Calu3 (cell line): ENCODE measurements at places on chromosomes 5 and 9.

DNA sequence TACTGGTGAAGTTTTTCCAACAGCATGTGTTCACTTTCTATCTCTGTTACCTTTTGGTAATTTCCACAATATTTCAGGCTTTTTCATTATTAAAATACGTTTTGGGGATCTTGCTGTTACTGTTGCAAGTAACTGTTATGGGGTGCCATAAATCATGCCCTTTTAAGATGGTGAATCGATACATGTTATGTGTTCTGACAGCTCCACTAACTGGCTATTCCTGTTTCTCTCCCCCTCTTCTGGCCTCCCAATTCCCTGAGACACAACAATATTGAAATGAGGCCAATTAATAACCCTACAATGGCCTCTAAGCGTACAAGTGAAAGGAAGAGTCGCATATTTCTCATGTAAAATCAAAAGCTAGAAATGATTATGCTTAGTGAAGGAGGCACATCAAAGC is 13.1 kb upstream of the MSH3 start:
- peaks cover 23% of the 10 kb centered on the region for H3K4me1 ChIP-seq
- DNase-seq, result no peak
- H3K4me3 ChIP-seq, result no peak overlapping the region
- H3K36me3 ChIP-seq, result peaks cover 21% of the 10 kb centered on the region
- H3K27ac ChIP-seq, result no peak overlapping the region

DNA sequence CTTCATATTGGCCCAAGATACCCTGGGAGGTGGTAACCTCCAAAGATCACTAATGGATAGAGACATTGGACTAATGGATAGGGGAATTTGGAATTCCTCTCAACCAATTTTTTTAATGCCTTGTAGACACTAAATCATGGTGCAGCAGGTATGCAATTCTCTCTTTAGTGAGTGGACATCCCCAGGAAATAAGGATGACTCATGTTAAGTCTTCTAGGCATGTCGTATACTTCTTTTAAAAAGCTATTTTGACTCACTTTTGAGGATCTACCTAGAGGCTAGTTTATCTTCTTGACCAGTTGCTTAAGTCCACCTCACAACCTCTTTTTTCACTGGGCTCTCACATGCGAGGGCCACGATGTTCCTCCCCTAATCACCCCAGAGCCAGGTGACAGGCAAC is 211.6 kb upstream of the CDH12 start:
- no peak overlapping the region for H3K4me3 ChIP-seq
- H3K4me1 ChIP-seq, result no peaks in the 10 kb centered on the region
- H3K27ac ChIP-seq, result no peak overlapping the region
- no peaks in the 10 kb centered on the region for H3K27me3 ChIP-seq
- DNase-seq, result no peak

GRCh38 chr9:134590240-134591081 is 51.1 kb upstream of the COL5A1 start:
- peaks cover 14% of the 10 kb centered on the region for H3K27me3 ChIP-seq
- H3K4me1 ChIP-seq, result no peaks in the 10 kb centered on the region
- no peaks in the 10 kb centered on the region for H3K36me3 ChIP-seq
- no peak for DNase-seq

DNA sequence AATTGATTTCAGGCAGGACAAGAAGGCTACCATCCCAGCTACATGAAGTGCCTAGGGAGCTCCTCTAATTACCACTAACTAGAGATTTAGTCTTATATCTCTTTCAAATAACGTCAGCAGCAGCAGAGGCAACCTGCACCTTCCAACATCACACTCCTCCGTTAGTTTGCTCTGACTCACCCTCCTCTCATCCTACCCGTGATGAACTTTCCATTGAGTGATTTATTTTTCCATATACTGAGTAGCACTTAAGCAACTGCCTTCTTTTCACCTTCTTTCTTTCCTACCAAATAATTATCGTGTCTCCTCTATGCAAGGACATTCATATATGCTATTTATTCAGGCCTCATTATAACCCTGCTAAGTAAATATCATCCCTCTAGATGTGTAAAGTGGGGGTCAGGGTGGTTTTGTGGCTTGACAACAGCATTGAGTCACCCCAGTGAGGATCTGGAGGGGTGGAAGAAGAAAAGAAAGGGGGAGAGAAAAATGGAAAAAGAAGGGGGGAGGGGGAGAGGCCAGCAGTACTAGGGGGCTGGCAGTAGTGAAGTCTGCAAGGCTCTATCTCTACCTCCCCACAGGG is 64.6 kb upstream of the CAST start:
- DNase-seq, result no peak
- H3K27ac ChIP-seq, result no peak overlapping the region
- H3K4me3 ChIP-seq, result no peak overlapping the region
- H3K27me3 ChIP-seq, result peaks cover 14% of the 10 kb centered on the region

DNA sequence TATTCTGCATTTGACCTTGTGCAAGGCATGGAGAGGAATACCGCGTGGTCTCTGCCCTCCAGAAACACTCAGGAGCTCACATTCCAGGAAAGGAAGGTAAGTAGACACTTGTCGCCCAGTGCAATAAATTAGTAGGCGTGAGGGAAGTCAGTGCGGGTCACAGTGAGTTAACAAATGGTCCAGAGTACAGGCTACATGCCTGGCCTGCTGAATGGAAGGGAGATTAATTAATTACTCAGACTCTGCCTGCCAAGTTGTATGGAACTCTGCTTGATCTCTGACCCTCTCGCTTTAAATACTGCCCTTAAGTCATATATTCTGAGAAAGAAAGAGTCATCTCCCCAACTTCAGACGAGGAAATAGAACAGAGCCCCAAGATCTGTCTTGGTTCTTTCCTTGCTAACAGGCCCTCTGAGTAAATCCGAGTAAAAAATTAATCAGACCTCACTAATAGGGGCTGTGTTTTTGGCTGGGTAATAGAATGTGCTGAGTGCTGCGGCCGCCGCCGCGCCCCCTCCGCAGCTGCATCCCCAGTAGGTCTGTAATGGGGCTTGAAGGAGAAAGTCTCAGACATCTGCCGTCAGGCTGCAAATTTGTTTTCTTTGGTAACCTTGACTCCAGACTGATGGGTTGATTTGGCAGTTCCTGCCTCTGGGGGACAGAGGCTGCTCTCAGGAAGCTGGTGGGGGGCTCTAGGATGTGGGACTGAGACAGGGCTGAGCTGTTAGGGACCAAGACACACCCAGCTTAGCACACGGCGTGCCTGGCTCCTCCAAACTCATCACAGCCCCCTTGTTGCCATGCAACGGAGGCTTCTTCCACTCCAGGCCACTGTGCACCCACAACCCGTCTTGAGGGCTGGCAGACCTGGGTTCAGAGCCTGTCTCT is 144.4 kb downstream of the NSG2 start:
- no peak overlapping the region for H3K27ac ChIP-seq
- no peaks in the 10 kb centered on the region for H3K36me3 ChIP-seq
- no peaks in the 10 kb centered on the region for H3K4me1 ChIP-seq
- DNase-seq, result no peak

GRCh38 chr5:112681481-112681908 is 56.2 kb upstream of the APC start:
- no peak overlapping the region for H3K4me3 ChIP-seq
- H3K36me3 ChIP-seq, result no peaks in the 10 kb centered on the region
- H3K4me1 ChIP-seq, result no peaks in the 10 kb centered on the region
- H3K27me3 ChIP-seq, result peaks cover 50% of the 10 kb centered on the region
- no peak for DNase-seq

DNA sequence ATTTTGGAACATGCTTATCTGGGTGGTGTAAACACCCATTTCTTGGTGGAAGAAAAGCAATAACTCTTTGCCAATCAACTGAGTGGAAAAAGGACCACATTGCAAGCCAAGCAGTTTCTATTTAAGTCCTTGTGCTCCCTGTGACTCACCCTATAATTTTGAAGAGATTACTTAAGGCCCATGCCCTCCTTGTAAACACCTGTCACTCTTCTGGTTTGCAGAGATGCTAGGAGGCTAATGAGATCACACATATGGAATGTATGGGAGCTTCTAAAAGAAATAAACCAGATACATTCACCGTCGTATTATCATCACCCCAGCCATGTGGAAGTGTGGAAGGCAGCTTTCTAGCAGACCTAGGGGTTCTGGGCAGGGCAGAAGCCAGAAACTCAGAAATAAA is 337.1 kb downstream of the GADD45G start:
- DNase-seq, result no peak
- H3K4me3 ChIP-seq, result no peak overlapping the region
- no peak overlapping the region for H3K27ac ChIP-seq

- no peak overlapping the region for H3K27ac ChIP-seq
- no peaks in the 10 kb centered on the region for H3K27me3 ChIP-seq
- H3K4me1 ChIP-seq, result no peaks in the 10 kb centered on the region
- no peak overlapping the region for H3K4me3 ChIP-seq
- peaks cover 5% of the 10 kb centered on the region for H3K36me3 ChIP-seq
These were observed 39.6 kb upstream of the SAP30L start for GRCh38 chr5:154406231-154406630.

DNA sequence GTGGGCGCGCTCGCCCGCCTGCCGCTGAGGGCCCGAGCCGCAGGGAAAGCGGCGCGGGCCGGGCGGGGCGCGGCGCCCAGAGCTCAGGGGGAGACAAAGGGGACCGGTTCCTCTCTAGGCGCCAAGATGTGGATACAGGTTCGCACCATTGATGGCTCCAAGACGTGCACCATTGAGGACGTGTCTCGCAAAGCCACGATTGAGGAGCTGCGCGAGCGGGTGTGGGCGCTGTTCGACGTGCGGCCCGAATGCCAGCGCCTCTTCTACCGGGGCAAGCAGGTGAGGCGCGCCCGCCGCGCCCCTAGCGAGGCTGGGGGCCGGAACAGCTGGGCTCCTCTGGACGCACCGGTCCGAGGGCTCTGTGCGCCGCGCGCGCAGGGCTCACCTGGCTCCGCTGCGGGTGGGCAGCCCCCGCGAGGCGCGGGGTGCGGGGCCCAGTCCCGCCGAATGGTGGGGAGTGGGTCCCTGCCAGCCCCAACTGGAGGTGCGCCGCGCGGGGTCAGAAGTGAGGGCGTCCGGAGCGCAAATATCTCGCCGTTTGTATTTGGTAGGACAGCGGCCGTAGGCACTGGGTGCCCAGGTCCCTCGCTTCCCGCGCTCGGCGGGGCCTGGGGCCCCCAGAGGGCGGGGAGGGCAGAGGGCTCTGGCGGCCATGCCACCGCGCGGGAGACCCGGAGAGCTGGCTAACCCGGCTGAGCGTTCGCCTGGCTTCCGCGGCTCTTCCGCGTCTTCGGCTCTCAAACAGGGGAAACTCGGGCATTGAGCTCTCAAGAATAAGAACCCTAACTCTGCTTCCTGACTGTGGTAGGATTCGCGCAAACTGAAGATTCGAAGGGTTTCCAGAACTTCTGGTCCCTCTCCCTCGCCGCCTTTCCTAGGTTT is 607 bp downstream of the UHRF2 start:
- H3K4me1 ChIP-seq, result peaks cover 9% of the 10 kb centered on the region
- peaks cover 8% of the 10 kb centered on the region for H3K27me3 ChIP-seq
- peak overlapping the region; percentile 30 for H3K27ac ChIP-seq

GRCh38 chr5:88288528-88289197 is 20.0 kb upstream of the TMEM161B start:
- no peak for DNase-seq
- no peaks in the 10 kb centered on the region for H3K4me1 ChIP-seq
- H3K27me3 ChIP-seq, result no peaks in the 10 kb centered on the region

- no peak for DNase-seq
- H3K27ac ChIP-seq, result no peak overlapping the region
- H3K4me1 ChIP-seq, result peaks cover 10% of the 10 kb centered on the region
These were observed 1.5 kb upstream of the TRAF1 start for GRCh38 chr9:120928015-120928482.

DNA sequence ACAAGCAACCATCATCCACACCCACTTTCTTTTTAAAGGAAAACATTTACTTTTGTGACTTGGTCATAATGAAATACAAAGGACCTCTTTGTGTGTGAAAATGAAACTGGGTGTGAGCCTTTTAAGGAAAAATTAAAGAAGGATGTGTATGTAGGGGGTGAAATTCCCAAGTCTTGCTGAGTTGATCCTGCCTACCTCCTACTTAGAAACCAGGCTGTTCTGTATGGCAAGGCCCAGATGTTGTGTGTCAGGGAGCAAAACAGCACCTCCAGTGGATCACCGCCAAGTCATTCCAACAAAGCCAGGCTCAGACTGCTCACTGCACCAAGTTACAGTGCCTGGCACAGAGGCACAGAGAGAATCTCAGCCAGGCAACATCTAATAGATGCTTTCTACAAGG is 198.5 kb upstream of the FBN2 start:
- H3K4me1 ChIP-seq, result peaks cover 14% of the 10 kb centered on the region
- peak overlapping the region; percentile 77 for H3K27ac ChIP-seq
- H3K36me3 ChIP-seq, result no peaks in the 10 kb centered on the region
- H3K27me3 ChIP-seq, result no peaks in the 10 kb centered on the region
- no peak overlapping the region for H3K4me3 ChIP-seq

DNA sequence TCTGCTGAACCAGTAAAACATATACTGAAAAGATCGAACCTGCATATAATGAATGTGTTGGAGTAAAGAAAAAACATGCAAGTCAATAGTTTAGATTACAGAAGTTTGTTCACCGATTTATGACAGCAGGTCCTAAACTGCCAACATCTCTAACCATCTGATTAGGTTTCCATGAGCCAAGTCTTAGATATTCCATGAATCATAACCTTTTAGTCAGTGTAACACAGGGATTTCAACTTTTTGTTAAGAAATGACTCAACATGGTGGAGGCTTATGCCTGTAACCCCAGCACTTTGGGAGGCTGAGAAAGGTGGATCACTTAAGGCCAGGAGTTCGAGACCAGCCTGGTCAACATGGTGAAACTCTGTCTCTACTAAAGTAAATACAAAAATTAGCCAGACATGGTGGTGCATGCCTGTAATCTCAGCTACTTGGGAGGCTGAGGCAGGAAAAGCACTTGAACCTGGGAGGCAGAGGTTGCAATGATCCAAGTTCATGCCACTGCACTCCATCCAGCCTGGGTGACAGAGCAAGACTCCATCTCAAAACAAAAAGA is 38.7 kb downstream of the APC start:
- no peaks in the 10 kb centered on the region for H3K27me3 ChIP-seq
- H3K4me1 ChIP-seq, result no peaks in the 10 kb centered on the region
- no peaks in the 10 kb centered on the region for H3K36me3 ChIP-seq
- H3K4me3 ChIP-seq, result no peak overlapping the region
- DNase-seq, result no peak

GRCh38 chr9:120663380-120663779 is 50.9 kb downstream of the MEGF9 start:
- no peak for DNase-seq
- H3K4me3 ChIP-seq, result no peak overlapping the region
- no peaks in the 10 kb centered on the region for H3K4me1 ChIP-seq
- H3K36me3 ChIP-seq, result no peaks in the 10 kb centered on the region

GRCh38 chr5:6449465-6450158 is 953 bp downstream of the UBE2QL1 start:
- no peak overlapping the region for H3K27ac ChIP-seq
- H3K4me3 ChIP-seq, result peak overlapping the region; percentile 13
- DNase-seq, result no peak
- H3K36me3 ChIP-seq, result no peaks in the 10 kb centered on the region

DNA sequence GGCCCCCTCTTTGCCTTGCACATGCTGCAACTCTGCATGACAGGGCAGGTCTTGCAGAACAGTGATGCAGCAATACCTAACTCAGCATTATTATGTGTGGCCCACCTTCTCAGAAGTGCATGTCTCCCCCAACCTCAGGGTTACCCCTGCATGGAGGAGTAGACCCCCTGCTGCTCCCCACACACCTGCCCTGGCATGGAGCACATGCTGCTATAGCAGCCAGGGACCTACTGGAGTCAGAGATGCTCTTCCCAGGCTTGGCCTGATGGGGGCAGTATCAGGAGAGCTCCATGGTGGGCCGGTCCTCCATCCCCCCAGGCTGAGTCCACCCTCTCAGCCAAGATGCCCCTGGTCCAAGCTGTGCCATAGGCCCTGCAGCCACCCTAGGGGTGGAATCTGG is 13.2 kb upstream of the BOD1 start:
- DNase-seq, result peak; percentile 37
- no peaks in the 10 kb centered on the region for H3K36me3 ChIP-seq
- no peak overlapping the region for H3K4me3 ChIP-seq
- peaks cover 48% of the 10 kb centered on the region for H3K27me3 ChIP-seq
